Stimulated activated CD4-positive, alpha-beta T cell treated with anti-CD3 and anti-CD28 coated beads, Interleukin-1b, Interleukin-23, amount 100 ng/mL, for 1 hour (primary cell): ENCODE measurements at places on chromosomes 16 and 17.
A peak's percentile ranks its signal among the peaks of the same experiment; 100 is the strongest.

GRCh38 chr16:50304467-50305440 lies 38.4 kb downstream of the ADCY7 start:
- DNase-seq: no peak

DNA sequence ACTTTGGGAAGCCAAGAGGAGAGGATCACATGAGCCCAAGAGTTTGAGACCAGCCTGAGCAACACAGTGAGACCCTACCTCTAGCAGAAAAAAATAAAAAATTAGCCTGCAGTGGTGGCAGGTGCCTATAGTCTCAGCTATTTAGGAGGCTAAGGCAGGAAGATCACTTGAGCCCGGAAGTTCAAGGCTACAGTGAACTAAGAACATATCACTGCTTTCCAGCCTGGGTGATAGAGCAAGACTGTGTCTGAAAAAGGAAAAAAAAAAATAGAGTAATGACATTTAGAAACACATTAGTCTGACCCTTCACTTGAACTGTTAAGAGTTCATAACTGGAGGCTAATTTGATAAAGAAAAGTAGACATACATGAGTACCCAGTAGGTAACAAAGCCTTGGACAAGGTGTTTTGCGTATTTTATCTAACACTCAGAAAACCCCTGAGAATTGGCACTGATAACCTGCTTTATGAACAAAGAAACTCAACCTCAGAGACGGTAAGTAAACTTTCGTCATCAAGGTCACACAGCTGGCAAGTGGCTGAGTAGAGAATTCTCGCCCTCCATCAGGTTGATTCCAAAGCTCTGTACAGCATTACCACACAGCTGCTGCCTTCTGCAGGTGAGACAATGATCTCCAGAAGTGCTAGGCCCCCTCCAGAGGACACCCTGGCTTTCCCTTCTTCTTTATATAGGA lies 101.1 kb downstream of the SMG6 start:
- DNase-seq: no peak

DNA sequence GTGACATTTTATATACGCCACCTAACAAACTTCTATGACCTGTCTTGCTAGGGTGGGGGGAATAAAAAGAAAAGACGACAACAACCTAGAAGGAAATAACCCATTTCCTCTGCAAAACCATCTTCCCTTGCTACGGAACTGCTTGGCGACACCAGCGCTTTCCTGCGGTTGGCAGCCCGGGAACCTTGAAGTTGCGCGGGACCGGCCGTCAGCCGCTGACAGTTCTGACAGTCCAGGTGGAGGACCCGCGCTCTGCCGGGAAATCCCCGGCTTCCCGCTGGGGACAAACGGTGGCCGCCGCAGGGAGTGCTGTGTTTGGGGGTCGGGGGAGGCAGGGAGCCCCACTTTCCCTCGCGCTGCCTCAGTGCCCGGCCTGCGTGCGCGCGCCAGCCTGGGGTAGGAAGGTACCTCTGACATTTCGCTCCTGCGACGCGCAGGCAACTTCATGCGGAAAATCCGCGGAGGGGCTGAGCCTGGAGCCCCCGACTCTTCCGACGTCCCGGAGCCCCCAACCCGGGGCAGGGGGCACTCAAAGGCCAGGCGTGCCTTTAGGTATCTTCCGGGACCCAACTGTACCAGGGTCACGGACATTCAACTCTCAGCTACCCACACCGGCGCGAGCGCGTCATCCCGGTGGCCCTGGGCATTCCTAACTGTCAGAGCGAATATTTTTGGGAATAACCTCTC lies 516 bp downstream of the SLC16A6 start:
- DNase-seq: no peak

DNA sequence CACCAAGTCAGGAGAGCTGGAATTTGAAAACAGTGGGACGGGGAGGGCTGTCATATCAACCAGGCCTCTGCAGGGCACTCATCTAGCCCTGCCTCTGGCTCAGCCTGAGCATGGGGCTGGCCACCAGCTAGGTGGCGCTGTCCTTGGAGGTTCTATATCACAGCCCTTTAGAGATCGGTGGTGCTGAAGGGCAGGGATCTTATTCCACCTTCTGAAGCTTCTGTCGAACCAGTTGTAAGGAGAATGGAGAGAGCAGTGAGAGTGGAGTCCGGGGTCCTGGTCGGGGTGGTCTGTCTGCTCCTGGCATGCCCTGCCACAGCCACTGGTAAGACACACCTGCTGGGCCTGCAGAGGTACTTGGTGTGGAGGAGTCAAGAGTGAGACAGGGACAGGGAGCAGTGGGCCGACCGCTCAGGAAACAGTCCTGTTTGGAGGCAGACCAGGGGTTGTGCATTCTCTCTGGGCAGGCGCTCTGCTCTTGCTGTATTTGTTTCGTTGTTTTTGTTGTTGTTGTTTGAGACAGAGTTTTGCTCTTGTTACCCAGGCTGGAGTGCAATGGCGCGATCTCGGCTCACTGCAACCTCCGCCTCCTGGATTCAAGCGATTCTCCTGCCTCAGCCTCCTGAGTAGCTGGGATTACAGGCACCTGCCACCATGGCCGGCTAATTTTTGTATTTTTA lies at the start of gene CES3:
Gene CES3, plus strand, starts transcription at position 202 of the 680 bp plus-strand sequence. Its CDS starts 42 bp downstream, at position 244.
- no peak for DNase-seq

- no peak for DNase-seq
Measured at GRCh38 chr16:50559342-50559741, 11.1 kb downstream of the NKD1 start.

DNA sequence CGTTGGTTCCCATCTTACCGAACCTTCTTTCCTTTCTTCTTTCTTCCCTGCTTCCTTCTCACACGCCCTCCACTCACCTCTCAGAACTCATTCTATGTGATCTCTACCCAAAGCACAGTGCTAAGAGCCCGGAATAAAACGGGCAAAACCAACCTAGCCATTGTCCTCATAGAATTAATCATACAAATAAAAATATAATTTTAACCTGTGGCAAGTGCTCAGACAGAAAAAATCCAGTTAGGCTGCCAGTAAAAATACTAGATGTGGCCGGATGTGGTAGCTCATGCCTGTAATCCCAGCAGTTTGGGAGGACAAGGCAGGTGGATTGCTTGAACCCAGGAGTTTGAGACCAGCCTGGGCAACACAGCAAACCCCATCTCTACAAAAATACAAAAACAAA lies 27.0 kb downstream of the BMERB1 start:
- DNase-seq: no peak

DNA sequence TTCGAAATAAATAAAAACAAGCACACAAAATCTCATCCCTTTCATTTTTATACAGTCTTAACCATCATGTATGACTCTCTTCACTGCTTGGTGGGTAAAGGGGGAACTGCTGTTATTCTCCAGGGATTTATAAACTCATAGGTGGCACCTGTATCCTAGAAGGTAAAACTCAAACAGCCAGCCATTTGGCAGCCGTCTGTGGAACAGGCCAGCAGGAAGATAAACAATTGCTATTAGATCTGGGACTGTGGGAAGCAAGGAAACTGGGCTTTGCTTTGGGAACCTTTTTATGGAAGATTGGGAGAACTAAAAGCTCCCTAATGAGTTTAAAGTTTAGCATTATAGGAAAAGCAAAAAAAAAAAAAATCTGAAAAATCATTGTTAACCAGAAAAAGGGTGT lies 126.0 kb downstream of the TANGO6 start:
- DNase-seq: no peak

DNA sequence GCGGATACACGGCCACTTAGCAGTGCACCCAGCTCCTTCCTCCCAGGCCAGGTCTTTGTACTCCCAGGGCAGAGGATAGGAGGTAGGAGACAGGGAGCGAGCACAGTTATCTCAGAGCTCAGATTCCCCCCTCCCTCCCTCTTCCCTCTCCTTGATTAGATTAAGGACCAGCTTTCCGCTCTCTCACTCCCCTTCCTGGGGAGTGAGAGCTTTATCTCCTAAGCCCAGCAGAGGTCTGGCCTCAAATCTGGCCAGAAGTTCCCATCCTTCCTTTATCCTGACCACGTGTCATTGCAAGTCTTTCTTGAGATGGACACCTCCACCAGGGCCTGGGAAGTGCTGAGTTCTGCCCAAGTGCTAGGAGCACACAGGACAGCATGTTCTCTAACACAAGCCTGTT lies 5.1 kb downstream of the ARL4D start:
- no peak for DNase-seq

DNA sequence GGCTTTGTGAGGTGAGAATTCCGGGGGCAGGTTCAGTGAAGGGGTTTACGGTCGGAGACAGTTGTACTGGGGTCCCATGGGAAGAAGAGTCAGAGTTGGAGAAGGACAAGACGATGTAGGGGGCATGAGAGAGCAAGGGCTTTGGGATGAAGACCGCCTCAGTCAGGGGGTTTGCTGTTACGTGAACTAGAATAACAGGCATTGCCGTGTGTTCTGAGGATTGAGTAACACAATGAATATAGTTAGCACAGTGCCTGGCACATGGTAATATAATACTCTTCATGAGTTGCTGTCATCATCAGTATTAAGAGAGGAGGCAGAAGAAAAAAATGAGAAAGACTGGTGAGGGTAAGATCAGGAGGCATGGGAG lies 577 bp downstream of the ZNF646 start:
- DNase-seq: no peak

- no peak for DNase-seq
Measured at GRCh38 chr16:82580298-82580890, 46.4 kb upstream of the CDH13 start.

- DNase-seq: no peak
Measured at GRCh38 chr17:83111516-83112282, 32.3 kb downstream of the METRNL start.

- peak; percentile 72 for DNase-seq
Measured at GRCh38 chr17:80426671-80427326, 11.8 kb downstream of the ENDOV start.

DNA sequence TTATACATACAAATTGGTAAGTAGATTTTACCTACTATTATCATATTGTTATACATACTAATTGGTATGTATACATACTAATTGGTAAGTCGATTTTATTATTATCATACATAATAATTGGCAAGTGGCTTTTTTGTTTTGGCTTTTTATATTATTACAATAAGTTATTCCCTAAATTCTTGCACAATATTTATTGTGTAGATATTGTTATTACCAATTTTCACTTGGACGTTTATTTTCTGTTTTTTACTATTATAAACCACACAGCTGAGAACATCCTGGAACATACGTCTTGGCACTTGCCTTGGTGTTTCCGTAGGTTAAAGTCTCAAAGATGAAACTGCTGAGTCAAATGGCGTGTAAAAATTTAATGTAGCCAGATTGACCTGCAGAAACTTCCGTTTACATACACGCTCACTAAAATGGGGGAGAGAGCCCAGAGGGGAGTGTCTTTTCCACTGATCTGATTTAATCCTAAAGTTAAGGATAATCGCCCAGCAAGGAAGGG lies 18.9 kb downstream of the GNGT2 start:
- no peak for DNase-seq

- no peak for DNase-seq
Measured at GRCh38 chr16:55189224-55189623, 134.8 kb upstream of the IRX6 start.

DNA sequence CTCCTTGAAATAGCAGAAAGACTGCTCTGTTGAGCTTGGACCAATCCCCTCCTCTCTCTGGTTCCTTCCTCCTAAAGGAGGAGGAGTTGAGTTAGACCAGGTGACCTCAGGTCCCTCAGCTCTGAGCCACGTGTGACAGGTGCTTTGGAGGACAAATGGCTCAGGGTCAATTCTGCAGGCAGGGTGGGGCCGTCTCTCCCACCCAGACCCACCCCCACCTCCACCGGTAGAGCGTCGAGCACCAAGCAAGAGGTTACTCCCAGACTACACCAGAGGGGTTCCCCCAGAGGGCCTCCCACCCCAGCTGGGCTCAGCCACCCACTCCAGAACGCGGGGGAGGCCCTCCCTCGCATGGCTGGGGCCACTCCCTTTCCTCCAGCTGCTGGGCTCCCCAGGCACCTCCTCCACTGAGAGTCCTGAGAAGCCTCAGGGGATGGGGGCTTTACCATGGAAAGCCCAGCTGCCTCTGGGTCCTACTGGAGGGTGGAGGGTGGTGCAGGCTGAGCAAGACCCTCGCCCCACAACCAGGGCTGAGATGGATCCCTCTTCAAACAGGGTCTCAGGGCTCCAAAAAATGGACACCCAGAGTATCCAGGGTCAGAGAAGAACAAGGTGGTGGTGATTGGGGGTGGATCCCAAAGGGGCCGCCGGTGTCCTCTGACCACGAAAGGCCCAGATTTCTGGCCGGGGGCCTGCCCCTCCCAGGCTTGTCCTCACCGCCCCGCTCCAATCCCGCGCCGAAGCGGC lies 7.6 kb downstream of the MYO1C start:
- no peak for DNase-seq

- no peak for DNase-seq
Measured at GRCh38 chr17:2904135-2904534, 107.9 kb downstream of the RAP1GAP2 start.
